ENCODE measurements at places on chromosomes 11 and 22.

- no peak for DNase-seq
Measured at GRCh38 chr22:49024775-49025440, 802.8 kb downstream of the BRD1 start.

DNA sequence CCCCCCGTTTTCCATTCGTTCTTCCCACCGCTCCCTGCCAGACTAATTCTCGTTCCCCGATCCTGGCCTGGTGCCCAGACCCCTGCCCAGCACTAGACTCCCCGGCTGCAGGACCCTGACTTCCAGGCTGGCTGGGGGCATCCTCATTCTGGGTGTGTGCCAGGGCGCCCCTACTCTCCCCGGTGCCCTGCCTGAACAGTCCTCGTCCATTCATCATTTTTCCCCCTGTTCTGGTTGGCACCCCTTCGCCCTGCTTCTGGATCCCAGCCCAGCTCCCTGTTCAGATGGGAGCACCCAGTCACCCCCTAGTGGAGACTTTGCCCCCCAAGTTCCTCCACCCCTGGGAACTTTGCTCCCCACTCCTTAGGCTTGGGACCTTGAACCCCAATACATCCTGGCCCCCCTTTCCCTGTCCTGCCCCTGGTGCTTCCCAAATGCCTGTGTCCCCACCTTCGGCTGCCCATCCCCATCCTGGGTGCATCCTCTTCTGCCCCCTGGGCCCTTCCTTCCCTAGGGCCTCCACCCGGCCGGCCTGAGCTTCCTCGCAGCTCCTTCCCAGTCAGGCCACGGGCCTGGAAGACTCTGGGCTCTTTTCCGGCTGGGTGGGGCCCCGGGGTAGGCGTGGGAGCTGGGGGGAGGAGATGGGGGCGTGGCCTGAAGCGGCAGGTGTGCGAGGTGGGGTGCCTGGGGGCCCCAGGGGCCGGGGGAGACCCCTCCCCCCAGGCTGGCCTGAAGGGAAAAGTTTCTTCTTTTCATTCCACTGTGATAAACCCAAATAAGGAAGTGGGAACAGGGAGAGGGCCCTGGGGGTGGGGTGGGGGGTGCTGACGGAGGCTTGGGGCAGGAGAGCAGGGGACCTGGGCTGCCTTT is 908 bp downstream of the PLCB3 start:
- peak; percentile 52 for DNase-seq

- no peak for DNase-seq
Measured at GRCh38 chr11:71255323-71255722, 2.9 kb upstream of the SHANK2 start.

- no peak for DNase-seq
Measured at GRCh38 chr11:57638005-57638781, 11.5 kb downstream of the YPEL4 start.

DNA sequence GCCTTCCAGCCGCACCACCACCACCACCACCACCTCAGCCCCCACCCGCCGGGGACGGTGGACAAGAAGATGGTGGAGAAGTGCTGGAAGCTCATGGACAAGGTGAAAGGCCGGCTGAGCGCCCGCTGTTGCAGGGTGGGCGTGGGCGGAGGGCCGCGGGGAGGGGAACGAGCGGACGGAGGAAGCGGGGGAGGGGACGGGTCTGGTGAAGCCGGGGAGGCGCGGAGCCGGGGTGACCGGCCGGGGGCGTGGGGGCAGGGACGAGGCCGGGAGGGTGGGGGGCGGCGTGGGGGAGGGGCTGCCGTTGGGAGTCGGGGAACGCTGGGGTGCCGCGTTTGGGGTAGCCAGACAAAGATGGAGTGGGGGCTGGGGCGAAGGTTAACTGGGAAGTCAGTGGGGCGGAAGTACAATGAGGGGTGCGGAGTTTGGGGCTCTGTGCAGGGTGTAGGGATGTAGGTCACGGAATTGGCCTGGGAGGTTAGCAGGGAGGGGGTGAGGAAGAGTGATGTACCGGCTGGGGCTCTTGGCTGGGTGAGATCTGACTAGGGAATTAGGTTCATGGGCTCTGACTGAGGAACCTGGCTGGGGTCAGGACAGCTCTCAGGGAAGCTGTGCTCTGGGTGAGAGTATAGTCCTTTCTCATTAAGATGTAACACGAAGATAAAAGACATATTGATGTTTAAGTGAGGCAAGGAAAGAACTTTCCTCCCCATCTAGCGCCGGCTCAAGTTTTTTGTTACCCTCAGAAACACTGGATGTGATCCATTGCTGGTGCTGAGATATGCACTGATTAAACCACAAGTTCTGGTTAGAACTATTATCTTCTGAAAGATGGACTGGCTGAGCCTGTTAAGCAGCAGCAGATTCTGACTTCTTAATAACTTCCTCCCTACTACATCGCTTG is 624 bp downstream of the CBL start:
- peak; percentile 63 for DNase-seq

DNA sequence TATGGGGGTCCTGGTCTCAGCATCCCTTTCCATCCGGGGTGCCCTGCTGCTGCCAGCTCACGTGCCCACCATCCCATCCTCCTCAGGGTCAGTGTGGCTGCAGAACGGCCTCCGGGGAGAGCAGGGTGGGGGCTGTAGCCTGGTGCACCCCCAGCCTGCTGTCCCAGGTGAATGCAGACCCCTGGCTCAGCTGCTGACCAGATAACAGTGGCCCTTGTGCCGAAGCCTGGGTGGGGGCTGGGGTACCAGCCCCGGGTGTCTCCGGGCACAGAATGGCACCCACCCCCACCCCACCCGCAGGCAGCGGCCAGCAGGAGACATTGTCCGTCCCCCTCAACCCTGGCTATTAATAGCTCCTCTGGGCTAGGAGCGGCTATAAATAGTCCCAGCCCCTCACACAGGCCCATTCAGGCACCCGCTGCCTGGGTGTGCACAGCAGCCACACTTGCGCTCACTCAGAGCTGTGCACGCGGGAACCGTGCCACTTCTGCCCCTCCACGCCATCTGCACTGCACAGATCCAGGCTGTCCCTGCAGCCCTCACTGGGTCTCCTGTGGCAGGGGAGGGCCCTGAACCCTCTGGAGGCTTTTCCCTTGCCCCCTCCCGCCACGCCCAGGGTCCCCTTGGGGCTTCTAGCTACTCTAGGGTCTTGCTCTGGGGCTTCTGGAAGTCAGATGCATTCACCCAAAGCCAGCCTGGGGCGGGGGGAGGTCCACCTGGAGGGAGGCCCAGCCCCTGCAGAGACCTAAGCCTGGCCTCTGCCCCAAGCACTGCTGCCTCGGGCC is 18.7 kb downstream of the CRELD2 start:
- no peak for DNase-seq

DNA sequence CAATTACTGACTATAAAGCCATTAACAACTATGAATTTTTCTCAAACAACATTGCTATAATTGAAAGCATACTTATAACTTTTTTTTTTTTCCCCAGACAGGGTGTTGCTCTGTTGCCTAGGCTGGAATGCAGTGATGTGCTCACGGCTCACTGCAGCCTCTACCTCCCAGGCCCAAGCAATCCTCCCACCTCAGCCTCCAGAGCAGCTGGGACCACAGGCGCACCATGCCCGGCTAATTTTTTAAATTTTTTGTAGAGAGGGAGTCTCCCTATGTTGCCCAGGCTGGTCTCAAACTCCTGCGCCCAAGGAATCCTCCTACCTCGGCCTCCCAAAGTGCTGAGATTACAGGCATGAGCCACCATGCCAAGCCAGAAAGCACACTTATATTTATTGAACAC is 6.1 kb upstream of the WEE1 start:
- no peak for DNase-seq

GRCh38 chr11:71179877-71180605 is 72.3 kb downstream of the SHANK2 start:
- DNase-seq, result no peak

DNA sequence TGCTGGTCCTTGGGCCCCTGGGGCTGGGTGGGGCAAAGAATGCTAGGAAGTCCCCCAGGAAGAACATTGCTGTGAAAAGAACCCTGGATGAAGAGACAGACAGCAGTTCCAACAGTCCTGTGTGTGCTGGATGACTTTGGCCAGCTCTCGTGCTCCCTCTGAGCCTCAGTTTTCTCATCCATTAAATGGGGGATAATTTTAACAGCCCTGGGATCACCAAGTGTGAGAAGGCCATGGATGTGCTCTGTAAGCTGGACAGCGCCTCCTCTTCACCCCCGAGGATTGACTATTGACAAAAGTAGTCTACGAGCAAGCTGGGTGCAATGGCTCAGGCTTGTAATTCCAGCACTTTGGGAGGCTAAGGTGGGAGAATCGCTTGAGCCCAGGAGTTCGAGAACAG is 2.5 kb downstream of the LARGE2 start:
- no peak for DNase-seq

DNA sequence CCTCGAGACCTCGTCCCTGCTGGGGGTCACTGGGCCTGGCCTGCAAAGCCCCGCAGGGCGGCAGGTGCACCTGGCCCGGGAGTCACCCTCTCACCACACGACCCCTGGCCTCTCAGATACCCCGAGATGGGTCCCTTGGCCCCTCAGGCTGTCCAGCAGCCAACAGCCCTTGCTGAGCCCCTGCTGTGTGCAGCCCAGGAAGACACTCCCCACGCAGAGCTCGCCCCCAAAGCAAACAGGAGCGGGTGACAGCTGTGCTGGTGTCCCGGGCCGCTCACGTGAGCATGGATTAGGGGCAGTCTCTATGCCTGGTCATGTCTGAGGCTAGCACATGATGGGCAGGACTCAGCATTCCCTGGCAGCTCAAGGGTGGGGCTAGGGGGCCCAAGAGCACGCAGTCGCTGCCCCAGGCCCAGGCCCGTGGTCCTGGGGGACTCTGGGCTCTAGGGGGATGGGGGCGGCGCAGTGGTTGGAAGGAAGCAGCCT is 31.3 kb downstream of the WNT7B start:
- no peak for DNase-seq

DNA sequence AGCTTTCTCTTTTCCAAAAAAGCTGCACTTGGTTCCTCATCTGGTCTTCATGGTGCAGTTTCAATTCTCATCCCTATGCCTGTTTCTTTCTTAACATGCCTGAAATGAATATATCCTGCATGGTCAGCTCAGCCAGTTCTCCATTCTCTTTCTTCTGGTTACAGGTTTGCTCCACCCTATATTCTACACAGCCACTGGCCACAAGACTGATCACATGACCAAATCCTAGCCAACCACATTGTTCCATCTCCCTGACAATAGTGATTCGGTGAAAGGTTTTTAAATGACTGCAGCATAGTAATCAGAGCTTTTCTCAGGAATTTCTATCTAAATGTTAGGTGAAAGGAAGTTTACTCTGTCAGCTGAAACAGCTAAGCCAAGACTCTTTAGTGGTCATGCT is 891.4 kb downstream of the METTL15 start:
- DNase-seq, result no peak

DNA sequence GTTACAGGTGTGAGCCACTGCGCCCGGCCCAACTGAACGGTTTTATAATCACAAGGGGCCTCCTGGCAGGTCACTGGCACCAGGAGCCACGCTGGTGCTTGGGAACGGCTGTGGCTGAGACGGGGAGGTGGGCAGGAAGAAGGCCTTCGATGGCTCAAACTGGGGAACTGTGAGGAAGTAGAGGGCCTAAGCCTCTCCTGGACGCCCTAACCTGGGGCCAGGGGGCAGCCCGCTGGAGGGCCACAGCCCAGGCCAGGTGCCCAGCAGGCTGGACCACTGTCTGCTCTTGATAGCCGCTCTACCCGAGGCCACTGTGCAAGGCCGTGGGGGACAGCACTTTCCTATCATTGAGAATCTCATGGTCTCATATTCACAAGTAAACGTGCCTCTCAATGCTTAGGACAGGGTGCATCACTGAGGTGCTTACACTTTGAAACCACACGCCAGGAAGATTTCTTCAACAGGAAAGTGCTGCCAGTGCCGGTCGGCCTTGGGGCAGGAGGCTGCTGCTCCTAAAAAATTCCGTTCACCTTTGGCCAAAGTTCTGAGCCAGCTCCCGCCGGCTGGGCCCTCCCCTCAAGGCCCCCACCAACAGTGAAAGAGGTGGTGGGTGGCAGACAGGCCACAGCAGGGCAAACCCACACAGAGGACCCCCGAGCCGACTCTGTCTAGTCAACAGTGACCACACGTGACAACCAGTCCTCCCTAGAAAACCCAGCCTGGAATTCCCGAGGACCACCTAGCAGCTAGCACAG is 7.2 kb downstream of the GATD1 start:
- no peak for DNase-seq

DNA sequence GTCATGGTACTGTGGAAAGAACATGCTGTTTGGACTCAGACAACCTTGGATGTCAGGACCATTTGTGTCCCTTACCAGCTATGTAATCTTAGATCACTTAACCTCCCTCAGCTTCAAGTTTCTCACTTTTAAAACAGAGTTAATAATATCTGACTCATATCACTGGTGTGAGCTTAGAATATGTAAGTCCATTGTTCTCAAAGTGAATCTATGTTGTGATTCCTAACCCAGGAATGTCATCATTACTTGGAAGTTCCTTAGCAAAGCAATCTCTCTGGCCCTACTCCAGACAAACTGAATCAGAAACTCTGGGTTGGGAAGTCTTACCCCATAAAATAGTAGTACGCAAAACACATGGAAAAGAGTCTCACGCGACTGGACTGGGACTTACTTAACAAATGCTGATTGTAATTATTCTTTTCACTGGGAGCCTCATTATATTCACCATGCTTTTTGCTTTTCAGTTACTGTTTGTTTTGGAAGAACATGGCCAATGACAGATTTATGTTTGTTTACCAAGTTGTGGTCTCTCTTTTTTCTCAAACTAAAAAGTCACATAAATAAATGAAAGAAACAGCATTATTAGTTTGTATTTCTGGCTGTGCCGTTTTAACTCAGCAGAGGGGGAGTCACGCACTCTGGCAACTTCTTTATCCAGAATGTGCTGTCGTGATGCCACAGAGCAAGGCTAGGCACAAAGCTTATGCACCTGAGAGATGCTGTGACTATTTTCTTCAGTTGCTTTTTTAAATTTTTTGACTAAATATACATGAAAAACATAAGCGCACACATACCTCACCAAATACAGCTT is 217.7 kb upstream of the CTSC start:
- no peak for DNase-seq

- DNase-seq, result no peak
Measured at GRCh38 chr22:20434773-20435172, 2.9 kb downstream of the SCARF2 start.

Measured in stimulated activated CD4-positive, alpha-beta T cell treated with anti-CD3 and anti-CD28 coated beads, Interleukin-2, amount 100 ng/mL, for 24 hours (primary cell).